ENCODE measurements at places on chromosomes 1 and 21.

GRCh38 chr1:33841494-33841893, 22.4 kb upstream of the HMGB4 start:
- DNase-seq = no peak

DNA sequence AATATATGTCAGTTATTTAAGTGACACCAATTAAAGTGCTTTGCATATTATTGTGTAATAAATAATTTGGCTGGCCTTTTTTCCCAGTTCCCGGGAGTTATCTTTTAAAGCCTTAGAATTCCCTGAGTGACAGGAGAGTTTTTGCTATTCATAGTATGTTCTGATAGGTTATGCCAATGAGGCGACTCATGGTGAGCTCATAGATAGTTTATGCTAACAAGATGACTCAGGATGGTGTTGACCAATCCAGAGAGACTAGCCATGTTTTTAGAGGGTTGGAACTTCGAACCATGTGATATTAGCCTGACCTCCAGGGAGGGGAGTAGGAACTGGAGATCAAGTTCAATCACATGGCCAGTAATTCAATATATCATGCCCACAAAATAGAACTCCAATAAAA, 310.8 kb downstream of the USP25 start:
- no peak for DNase-seq

DNA sequence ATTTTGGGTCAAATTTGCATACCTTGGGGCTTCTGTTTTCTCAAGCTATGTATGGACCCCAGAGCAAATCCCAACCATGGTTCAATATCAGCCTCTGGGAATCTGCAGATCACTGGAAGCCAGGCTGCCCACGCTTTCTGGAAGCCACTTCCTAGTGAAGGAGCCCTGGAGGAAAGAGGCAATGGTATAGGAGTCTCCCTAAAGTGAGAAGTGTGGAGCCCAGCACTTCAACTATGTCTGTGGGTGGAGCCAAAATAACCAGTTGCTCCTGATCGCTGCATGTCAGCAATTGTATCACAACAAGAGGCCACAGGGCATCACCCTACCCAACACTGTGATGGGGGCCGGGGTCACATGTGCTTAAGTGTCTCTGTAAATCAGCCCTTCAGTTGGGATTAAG, 26.9 kb downstream of the ETS2 start:
- no peak for DNase-seq

GRCh38 chr1:3652548-3653285, 401 bp downstream of the TP73 start:
- DNase-seq = no peak

DNA sequence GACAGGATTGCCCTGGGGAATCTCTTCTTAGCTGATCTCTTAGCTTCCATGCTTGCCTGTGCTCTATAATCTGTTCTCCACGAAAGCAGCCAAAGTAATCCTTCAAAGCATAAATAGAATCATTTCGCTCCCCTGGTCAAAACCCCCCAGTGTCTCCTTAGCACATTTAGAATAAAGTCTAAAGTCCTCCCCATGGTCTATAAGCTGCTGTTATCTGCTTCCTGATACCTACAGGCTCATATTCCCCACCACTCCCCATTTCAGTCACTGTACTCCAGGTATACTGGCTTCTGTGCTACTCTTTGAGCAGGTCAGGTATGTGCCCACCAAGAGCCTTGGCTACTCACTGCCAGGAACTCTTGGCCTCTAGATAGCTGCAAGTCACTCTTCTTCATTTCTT, 2.9 kb downstream of the S100A12 start:
- no peak for DNase-seq

- no peak for DNase-seq
Measured at GRCh38 chr1:107633596-107633995, 331.4 kb downstream of the VAV3 start.

- no peak for DNase-seq
Measured at GRCh38 chr1:185373813-185374529, 56.9 kb upstream of the IVNS1ABP start.

GRCh38 chr1:2347409-2347785, 44.0 kb downstream of the MORN1 start:
- no peak for DNase-seq

DNA sequence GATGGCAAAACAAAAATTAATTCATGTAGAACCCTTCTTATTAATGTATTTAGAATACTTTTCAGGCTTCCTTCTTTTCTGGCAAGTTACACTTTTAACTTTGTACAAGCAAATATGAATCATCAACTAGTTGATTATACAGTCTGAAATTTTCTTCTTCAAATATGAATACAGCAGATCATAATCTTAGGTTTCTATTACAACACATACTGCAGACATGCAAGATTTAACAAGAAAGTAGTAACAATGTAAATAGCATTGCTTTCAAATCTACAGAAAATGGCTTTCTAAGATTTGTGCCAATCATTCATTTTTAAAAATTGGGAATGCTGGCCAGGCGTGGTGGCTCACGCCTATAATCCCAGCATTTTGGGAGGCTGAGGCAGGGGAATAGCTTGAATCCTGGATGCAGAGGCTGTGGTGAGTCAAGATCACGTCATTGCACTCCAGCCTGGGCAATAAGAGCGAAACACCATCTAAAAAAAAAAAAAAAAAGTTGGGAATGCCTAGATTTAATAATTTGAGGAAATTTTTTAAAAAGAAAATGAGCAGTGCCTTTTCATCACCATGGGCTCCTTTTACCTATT, 68.4 kb upstream of the DPYD start:
- DNase-seq = no peak

DNA sequence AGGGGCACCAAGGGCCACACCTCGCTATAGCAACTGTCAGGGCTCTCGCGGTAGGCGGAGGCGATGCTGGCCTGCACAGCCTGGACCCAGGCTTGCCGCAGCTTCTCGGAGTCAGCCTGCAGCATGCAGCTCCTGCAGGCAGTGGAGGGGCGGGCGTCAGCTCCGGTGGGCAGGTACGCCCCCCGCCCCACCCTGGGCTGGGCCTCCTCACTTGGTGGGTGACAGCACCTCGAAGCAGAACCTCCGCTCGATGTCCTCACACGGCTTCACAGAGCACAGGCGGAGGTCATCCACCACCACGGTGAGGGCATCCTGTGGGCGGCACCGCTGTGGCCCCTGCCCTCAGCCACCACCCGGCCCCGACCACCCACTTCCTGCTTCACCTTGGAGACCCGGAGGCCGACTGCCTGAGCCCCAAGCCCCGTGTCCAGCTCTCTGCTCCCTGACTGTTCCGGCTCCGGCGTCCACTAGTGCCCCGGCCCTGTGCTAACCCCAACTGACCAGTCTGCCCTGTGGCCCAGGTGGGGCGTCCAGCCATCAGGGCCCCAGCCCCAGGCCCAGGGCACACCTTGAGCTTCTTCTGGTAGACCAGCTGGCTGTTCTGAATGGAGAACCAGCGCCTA, 9.8 kb downstream of the ACAP3 start:
- DNase-seq = no peak

GRCh38 chr1:231869364-231869763, 242.8 kb downstream of the DISC1 start:
- no peak for DNase-seq

Measured in amniotic stem cell (primary cell).